ENCODE measurements at places on chromosomes 12 and 14.

- no peak overlapping the region for H3K27ac ChIP-seq
- no peak overlapping the region for H3K4me3 ChIP-seq
- no peak for DNase-seq
- H3K4me1 ChIP-seq = no peaks in the 10 kb centered on the region
Measured at GRCh38 chr12:87861791-87862190, 167.4 kb downstream of the C12orf50 start.

DNA sequence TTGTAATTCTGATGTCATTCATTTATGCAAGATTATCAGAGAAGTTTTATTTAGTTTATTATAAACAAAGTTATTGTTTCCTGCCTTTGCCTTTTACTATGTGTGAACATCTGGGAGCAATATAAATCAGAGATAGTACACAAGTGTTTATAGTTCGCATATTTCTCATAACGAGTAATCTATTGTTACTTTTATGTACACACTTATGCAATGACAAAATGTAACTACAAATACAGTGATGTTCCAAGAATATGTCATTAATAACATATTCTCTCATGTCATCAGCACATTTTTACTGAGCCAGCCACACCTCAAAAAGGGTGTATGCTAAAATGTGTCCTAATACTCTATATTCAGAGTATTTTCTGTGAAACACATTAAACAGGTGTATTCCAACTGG, 243.2 kb downstream of the ALX1 start:
- no peak overlapping the region for H3K27ac ChIP-seq
- H3K4me1 ChIP-seq = peaks cover 6% of the 10 kb centered on the region
- no peak overlapping the region for H3K4me3 ChIP-seq
- H3K27me3 ChIP-seq = peaks cover 2% of the 10 kb centered on the region
- H3K36me3 ChIP-seq = no peaks in the 10 kb centered on the region

DNA sequence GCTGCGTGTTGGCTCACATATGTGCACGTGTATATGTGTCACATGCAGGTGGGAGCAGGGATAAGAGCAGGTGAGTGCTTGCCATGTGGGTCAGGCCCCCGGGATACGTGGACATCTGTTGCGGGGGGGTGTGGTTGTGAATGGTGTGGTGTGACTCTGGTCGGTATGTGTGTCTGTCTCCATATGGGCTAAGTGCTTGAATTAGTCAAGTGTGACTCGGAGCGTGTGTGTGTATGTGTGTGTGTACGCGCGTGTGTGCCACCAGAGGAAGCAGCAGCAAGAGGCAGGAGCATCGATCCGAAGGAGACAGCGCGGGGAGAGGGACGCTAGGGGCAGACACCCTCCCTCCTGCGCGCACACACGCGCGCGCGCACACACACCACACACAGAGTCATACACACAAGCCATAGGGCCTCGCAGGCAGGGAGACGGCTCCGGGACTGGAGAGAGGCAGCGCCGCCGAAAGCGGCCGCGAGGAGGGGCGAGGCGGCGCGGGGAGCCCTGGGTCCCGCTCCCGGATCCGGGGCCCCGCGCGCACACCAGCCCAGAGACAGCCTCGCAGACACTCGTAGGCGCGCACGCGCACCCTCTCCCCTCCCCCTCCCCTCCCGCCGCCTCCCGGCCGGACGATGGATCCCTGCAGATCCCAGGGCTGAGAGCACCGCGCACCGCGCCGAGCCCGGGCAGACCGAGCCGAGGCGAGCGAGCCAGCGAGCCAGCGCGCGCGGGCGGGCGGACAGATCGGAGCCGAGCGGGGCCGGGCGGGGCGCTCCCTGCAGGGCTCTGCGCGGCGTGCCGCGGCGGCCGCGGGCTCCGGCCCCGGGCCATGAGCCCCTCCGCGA, at the start of gene ASIC1:
TSS of gene ASIC1 (plus strand) at position 597 of the 842 bp plus-strand sequence. CDS start 1,171 bp downstream, outside the sequence.
- peaks cover 35% of the 10 kb centered on the region for H3K4me1 ChIP-seq
- DNase-seq = peak; percentile 84
- H3K4me3 ChIP-seq = peak within 1 kb of the TSS; percentile 94
- no peak within 1 kb of the TSS for H3K27ac ChIP-seq

- H3K4me1 ChIP-seq = no peaks in the 10 kb centered on the region
- peaks cover 6% of the 10 kb centered on the region for H3K27me3 ChIP-seq
- DNase-seq = no peak
Measured at GRCh38 chr14:70177081-70177800, 11.5 kb downstream of the SLC8A3 start.

Data from nephron progenitor cell (in vitro differentiated cells).